AG20443 (cell line): ENCODE measurements at places on chromosomes 5 and 9.
A peak's percentile ranks its signal among the peaks of the same experiment; 100 is the strongest.

DNA sequence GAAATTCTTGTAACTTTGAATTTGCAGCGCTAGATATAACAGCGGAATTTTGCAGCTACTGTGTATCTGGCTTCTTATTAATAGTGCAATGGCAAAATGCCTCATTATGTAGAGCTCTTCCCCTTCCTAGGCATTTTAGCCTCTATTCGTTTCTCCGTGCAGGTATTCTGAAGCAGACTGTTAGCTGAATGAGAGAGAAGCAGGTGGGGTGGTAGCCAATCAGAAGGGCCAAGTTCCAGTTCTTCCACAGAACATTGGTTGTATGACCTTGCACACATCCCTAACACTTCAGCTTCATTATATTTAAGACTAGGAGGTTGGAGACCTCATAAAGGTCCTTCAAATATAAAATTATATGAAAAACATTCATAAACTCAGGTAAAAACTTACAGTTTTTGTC, 1.2 kb upstream of the VPS13A start:
- DNase-seq = no peak

DNA sequence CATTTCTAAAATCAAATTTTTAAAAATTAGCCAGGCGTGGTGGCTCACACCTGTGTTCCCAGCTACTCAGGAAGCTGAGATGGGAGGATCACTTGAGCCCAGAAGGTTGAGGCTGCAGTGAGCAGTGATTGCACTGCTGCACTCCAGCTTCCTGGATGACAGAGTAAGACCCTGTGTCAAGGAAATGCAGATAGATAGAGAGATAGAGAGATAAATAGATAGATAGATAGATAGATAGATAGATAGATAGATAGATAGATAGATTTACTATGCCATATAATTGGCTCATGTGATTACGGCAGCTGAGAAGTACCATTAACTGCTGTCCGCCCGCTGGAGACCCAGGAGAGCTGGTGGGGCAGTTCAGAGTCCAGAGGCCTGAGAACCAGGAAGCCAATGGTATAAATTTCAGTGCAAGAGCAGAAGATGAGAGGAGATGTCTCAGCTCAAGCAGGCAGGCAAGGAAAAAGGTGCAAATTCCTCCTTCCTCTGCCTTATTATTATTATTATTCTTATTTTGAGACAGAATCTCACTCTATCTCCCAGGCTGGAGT, 13.0 kb upstream of the PTGES start:
- DNase-seq = no peak

- peak; percentile 74 for DNase-seq
These were observed 18.1 kb downstream of the NR6A1 start for GRCh38 chr9:124752967-124753366.

DNA sequence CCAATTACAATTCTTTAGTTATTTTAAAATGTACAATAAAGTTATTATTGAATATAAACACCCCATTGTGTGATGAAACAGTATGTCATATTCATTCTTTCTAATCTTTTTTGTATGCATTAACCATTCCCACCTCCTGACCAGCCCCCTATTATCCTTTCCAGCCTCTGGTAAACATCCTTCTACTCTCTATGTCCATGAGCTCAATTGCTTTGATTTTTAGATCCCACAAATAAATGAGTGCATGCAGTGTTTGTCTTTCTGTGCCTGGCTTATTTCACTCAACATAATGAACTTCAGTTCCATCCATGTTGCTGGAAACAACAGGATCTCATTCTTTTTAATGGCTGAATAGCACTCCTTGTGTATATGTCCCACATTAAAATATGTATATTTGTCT, 1858.9 kb upstream of the C9orf72 start:
- no peak for DNase-seq

DNA sequence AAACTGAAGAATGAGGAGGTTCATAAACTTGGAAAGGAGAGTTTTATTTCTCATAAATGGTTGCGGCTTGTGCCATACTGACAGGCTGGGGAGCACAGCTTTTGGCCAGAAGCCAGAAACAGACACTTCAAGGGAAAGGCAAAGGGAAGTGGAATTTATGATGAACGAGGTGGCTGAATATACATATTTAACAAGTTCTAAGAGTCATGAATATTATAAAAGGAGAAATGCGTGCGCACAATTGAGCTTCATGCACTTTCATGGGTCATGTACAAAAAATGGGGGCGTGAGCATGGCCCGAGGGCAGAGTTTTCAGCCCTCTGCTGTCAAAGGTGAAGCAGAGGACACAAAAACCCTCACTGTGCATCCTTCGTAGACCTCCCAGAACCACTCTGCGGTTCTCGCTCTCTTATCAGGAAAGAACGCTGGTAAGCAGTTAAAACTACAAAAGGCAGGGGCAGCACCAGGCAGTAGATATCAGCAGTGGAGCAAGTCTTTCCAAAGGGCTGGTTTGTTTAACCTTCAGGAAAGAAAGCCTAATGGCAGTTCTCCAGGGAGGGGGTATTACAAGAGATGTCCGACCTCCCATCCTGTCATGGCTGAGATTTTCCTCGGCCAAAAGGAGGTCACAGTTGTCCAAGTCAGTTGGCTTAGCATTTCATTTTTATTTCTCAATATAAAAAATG, 29.0 kb downstream of the AUH start:
- DNase-seq = no peak
